ENCODE measurements at places on chromosomes 2 and 18.

DNA sequence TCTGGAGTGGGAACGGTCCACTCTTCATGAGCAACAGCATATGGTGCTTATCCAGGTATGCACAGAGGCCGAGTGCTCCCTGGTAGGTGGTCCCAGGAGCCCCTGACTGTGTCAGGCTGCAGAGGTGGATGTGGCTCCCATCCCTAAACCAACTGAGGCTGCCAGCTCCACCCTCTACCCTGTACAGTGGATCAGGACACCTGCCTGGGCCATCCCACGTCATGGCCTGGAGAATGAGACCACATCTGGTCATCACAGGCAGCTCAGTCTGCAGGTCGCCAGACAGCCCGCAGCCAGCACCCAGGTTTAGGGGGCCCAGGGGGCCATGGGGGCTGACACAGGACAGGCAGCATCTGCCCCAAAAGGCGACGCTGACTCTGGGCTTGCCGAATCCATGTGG, 100.3 kb upstream of the TMEM18 start:
- H3K4me1 ChIP-seq: no peaks in the 10 kb centered on the region
- DNase-seq: no peak
- no peaks in the 10 kb centered on the region for H3K36me3 ChIP-seq
- no peak overlapping the region for H3K27ac ChIP-seq
- peaks cover 2% of the 10 kb centered on the region for H3K27me3 ChIP-seq

DNA sequence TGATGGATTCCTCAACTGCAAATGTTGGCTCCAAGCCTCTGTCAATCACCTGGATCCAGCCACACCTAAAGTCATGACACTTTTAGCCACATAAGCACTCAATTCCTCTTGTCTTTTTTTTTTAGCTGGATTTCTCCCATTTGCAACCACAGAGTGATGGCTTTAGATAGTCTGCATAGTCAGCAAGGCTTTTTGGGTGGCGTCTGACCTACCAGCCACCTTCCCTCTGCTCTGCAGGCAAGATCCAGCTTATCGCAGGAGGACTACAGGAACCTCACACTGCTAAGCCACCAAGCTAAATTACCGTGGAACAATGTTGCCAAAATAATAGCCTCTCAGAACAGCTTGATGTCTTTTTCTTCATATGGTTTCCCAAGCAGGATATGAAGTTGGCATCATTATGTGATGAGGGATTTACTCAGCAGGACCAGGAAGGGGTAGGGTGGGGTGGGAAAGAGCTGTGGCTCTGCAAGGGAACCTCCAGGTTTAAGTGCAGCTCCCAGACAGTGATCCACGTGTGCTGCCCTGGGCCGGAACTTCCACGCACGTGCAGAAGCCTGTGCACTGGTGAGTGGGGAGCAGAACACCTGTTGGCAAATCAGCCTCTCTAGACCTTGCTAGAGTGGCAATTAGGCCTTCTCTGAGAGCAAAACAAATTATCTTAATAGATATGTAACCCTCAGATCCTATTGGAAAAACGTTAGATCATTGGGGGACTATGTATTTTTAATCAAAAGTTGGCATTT, 170.6 kb upstream of the NCK2 start:
- H3K4me3 ChIP-seq: no peak overlapping the region
- no peaks in the 10 kb centered on the region for H3K36me3 ChIP-seq
- peaks cover 15% of the 10 kb centered on the region for H3K4me1 ChIP-seq
- DNase-seq: no peak

GRCh38 chr2:133942398-133942797, 311.5 kb upstream of the MGAT5 start:
- no peak overlapping the region for H3K27ac ChIP-seq
- no peaks in the 10 kb centered on the region for H3K36me3 ChIP-seq
- H3K4me3 ChIP-seq: no peak overlapping the region
- H3K4me1 ChIP-seq: no peaks in the 10 kb centered on the region

DNA sequence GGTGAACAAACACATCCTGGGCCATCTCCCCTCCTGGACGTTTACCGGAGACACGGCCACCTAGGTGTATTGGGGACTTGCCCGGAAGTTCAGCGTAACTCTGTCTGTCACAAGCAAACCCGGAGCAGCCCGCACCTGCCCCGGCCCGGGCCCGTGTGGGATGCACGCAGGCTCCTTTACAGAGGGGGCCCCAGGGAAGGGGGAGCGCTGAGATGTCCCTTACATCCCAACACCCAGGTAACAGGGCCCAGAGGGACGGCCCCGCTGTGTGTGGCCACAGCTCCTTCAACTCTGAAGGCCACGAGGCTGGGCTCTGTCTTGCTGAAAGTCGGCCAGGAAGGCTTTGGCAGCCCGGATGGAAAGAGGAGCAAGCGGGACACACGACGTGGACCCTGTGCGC, 212.8 kb downstream of the TWIST2 start:
- H3K4me1 ChIP-seq: no peaks in the 10 kb centered on the region
- peaks cover 9% of the 10 kb centered on the region for H3K36me3 ChIP-seq
- DNase-seq: no peak
- H3K27ac ChIP-seq: no peak overlapping the region

GRCh38 chr18:3619222-3619621, 169.2 kb downstream of the TGIF1 start:
- no peak overlapping the region for H3K4me3 ChIP-seq
- H3K4me1 ChIP-seq: peaks cover 16% of the 10 kb centered on the region
- DNase-seq: no peak
- H3K27me3 ChIP-seq: no peaks in the 10 kb centered on the region
